T-helper 22 cell (primary cell): ENCODE measurements at places on chromosomes 11 and 22.

GRCh38 chr11:30346068-30346688 is 23.3 kb downstream of the ARL14EP start:
- DNase-seq, result no peak

- no peak for DNase-seq
Observed at GRCh38 chr11:133137270-133137669, 395.0 kb downstream of the OPCML start.

- DNase-seq, result no peak
Observed at GRCh38 chr22:19448076-19448607, 631 bp upstream of the C22orf39 start.

- no peak for DNase-seq
Observed at GRCh38 chr22:17969701-17970113, 54.7 kb downstream of the MICAL3 start.

GRCh38 chr11:32960553-32961164 is 55.0 kb upstream of the DEPDC7 start:
- DNase-seq, result no peak

- DNase-seq, result no peak
Observed at GRCh38 chr11:74069146-74070046, 60.5 kb upstream of the UCP3 start.

DNA sequence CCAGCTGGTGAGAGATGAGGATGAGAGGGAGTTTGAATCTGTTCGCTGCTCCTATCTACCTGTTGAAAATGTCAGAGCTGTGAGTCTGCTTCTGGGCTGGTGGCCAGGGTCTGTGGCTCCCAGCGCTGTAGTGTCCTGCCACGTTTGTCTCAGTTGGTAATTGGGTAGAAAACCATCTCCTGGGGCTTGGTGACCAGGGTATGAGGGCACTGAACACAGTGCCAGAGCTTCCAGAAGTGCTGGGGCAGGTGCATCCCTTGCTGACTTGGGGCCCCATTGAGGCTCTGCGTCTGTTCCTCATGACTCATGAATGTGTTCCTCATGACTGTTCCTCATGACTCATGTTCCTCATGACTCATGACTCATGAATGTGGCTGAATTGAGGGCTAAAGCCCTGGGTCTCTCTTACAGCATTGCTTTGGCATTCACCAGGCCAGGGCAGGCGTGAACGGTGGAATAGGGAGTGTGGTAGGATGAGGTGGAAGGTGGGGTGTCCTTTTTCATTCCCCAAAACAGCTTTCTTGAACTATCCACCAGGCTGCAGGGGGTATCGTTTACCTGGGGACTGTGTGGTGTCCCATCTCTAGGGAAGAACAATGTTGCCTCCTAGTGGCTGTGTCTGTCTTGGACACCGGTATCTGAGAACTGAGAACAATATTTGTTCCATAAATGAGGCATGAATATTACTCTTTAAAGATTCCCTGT is 139.5 kb downstream of the COMMD9 start:
- DNase-seq, result no peak

- no peak for DNase-seq
Observed at GRCh38 chr11:12542186-12542935, 131.9 kb upstream of the TEAD1 start.

DNA sequence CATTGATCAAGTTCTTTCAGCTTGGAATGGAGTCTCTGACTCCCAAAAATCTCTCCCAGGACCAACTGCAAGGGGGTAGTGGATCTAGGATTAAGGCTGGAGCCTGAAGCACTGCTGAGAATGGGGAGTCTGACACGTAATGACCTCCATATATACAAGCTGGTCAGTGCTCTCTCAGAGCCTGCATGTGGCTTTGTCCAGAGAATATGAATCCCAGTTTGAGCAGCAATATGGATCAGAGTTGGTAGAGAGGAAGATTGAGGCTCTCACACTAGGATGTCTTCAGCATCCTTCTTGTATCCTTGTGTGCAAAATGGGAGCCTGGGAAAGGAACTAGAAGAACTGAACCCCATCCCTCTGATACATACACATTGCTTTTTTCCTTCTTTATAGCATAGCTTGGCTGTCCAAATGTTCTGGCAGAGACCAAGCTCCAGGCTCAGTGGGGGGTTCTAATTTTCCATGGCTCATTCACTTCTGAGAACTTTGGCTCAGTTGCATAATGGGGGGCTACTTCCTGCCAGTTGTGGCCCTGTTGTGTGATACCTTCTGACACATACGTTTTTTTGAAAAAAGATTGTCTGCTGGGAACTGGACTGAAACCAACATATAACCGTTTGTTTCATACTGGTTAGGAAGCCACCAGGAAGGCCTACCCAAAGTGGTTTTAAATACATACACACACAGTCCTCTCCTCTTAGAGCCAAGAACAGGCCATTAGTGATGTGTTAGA is 138.2 kb downstream of the ETS1 start:
- DNase-seq, result no peak
